ENCODE measurements at places on chromosomes 3 and 15.

GRCh38 chr3:186184021-186184420 lies 75.1 kb upstream of the ETV5 start:
- no peak for DNase-seq

GRCh38 chr3:155233213-155233612 lies 60.3 kb downstream of the STRIT1 start:
- no peak for DNase-seq

DNA sequence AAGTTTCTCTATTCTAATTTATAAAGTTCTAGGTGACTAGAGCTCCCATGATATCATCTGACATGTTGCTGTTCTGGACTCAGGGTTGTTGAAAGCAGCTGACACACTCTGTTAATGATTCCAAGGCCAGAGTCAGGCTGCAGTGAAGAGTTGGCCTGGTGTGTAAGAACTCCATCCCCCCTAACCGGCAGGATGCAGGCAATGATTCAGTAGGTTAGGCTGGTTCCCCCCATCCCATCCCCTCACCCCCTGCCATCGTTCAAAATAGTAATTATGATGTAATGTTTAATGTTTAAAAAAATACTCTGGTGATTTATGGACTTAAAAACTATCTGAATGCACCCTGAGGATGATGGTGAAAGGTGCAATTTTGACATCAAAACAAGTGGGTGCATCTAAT lies 4.6 kb upstream of the TRIM71 start:
- no peak for DNase-seq

- DNase-seq = no peak
These were observed 540.2 kb downstream of the NAALADL2 start for GRCh38 chr3:175399156-175399840.

DNA sequence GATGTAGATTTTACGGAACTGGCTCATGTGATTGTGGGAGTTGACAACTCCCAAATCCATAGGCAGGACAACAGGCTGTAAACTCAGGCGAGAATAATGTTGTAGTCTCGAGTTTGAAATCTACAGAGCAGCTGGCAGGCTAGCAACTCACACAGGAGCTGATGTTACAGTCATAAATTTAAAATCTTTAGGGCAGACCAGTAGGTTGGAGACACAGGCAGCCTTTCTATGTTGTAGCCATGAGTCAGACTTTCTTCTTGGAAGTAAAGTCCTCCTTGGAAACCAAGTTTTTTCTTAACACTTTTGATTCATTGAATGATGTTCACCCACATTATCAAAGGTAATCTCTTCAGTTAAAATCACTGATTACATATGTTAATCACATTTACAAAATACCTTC lies 89.1 kb upstream of the ALCAM start:
- no peak for DNase-seq

- no peak for DNase-seq
These were observed 159.4 kb upstream of the SMAD3 start for GRCh38 chr15:66905954-66906353.

DNA sequence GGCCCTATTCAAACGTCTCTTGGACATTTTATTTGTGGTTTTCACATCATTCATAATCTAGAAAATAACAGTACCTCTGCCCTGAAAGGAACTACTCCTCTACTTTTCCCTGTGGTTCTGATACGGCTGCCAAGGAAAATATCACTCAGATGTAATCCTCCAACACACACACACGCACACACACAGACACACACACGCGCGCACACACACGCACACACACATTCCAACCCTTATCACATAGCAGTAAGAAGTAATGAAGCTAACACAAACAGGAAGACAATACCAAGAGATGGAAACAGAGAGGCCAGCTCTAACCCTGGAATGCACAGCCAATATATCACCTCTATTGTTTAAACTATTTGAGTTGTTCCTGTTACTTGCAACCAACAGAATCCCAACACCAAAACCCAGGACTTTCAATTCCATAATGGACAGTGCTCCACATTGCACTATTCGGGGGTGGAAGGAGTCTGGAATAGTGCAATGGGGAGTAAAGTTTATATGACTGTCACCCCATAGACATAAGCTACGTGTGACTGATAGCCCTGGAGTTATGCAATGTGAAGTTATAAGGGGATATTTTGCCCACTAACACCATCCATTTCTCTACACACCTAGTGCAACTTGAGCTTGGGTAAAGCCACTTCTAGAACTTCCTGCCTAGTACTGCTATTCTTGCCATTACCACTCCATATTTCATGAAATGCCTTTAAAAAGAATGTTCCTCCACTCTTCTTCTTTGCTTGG lies 71.3 kb upstream of the FNDC3B start:
- DNase-seq = no peak

DNA sequence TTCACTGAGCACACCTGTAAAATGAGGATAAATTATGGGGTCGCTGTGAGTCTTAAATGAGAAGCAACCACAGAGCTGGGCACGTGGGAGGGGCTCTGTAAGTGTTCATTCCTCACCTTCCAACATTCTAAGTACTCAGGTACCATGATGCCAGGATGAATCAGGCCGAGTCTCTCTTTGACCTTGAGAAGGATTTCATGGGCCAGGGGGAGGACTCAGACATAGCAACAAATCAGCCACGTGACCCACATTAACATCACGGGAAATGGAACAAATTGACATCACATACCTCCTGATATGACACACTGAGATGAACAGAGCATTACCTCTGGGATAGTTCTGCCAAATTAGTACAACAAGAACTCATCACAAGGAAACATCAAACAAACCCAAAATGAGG lies 35.2 kb upstream of the USP3 start:
- no peak for DNase-seq
